ENCODE measurements at places on chromosomes 4 and X.

- DNase-seq: no peak
Observed at GRCh38 chrX:131045726-131046125, 12.4 kb upstream of the ARHGAP36 start.

- no peak for DNase-seq
Observed at GRCh38 chrX:108494406-108495090, 54.9 kb downstream of the COL4A5 start.

DNA sequence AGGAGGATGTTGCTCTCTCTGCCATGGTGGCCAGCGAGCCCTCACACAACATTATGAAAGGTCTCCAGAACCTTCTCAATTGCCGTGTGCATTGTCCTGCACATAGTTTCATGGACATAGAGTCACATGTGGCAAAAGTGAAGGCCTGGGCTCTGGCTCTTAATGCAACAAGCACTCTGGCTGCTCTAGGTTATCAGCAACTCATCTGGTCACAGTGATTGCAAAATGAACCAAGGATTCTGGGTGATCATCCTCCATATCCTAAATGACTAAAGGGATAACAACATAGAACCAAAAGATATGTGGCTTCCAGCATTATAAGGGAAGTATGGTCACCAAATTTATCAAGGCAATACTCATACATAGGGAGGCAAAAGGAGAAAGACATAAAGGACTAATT lies 175.2 kb downstream of the MGST2 start:
- no peak for DNase-seq

GRCh38 chr4:114077610-114078009 lies 98.2 kb upstream of the ARSJ start:
- DNase-seq: no peak

- DNase-seq: no peak
Observed at GRCh38 chr4:20254511-20255250, 3.0 kb downstream of the SLIT2 start.

DNA sequence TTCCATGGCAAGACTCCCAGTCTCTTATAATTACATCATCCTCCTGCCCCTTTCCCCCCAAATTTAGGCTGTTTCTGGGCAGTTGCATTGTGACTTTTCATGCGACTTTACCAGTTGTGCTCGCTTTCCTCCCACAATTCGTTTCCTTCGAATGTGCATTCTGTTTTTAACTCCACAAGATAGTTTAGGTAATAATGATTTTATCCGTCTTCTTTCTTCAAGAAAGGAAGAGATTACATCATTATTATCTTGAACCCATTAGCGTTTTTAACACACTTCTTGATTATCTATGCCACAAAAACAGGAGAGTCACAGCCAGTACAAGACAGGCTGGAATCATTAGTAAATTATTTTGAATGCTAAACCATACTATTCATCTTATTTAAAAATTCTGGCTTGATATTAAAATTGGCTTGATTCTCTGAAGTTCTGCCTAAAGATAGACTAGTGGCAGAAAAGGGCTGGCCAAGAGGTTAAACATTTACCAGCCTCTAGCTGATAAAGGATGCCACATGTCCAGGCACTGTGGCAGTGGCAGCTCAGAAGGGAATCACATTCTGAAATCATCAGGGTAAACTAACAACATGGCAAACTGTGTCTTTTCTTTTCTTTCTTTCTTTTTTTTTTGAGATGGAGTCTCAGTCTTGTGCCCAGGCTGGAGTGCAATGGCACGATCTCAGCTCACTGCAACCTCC lies 19.7 kb upstream of the PLA2G12A start:
- no peak for DNase-seq

GRCh38 chr4:108361446-108361820 lies 192.7 kb upstream of the LEF1 start:
- no peak for DNase-seq

GRCh38 chr4:133996431-133997121 lies 205.0 kb downstream of the PABPC4L start:
- no peak for DNase-seq

- no peak for DNase-seq
Observed at GRCh38 chr4:174423257-174423944, 98.9 kb downstream of the HPGD start.

DNA sequence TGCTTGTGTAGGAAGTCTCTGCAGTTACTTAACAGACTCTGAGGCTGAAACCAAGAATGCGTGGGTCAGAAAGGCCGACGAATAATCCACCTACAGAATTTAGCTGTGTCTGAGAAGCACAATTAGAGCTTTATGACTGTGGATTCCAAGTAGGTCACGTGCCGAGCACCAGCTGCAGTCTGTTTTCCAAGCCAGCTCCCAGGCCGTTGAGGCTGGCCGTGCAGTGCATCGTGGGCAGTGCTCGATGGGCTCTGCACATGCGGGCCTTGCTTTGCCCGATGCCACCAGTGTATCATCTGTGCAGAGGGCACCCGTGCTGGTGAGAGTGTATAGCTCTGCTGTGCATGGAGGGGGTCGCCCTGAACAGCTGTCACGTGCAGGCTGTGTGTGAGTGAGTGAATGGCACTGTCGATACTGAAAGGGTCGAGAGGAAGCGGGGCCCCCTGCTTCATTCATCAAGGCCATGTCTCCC lies 67.5 kb upstream of the CLDN34 start:
- no peak for DNase-seq

- DNase-seq: no peak
Observed at GRCh38 chrX:76407795-76408194, 19.7 kb upstream of the MAGEE1 start.

DNA sequence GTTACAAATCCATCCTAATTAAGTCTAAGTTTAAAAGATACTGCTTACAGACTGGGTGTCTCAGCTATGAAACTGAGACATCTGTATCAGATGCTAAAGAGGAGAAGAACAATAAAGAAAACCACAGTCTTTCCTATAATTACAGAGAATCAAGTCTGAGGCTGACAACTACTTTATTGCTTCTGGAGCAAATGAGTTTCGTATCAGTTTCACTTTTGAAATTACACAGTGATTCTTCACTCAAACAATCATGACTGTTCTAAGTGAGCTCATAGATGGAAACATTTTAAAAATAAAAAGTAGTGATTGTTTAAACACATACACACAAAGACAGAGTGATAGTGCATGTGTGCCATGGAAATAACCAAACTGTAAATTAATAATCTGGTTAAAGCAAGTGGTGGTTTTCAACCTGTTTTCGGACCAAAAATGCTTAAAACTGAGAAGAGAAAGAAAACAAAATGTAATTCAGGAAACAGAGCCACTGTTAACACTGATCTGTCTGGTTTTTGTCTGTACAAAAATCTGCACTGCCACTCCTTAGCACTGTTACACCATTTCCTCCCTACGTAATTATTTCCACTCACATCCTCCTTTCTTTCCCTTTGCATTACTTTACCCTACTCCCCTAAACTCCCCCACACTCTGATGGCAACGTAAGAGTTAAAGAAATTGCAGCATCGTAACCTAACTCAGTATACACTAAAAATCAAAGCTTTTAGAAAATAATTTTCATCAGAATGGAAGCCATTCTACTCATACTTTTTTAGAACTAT lies 12.5 kb downstream of the RFC1 start:
- DNase-seq: no peak

- DNase-seq: no peak
Observed at GRCh38 chr4:164959896-164960295, 17.6 kb downstream of the TRIM61 start.

DNA sequence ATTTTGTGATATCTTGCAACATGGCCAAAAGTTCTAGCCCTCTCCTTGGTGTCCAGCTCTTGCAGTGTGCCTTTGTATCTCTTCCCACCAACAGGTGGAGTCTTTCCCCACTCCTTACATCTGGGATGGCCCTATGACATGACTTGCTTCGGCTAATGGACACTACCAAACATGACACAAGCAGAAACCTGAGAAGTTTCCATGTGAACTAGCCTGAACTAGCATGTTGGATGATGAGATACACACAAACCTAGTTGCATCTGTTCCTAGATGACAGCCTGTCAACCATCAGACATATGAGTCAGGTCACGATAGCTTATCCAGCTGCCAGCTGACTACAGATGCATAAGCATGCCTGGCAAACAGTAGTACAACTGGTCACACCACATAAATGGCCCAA lies 207.5 kb upstream of the FTHL17 start:
- no peak for DNase-seq

DNA sequence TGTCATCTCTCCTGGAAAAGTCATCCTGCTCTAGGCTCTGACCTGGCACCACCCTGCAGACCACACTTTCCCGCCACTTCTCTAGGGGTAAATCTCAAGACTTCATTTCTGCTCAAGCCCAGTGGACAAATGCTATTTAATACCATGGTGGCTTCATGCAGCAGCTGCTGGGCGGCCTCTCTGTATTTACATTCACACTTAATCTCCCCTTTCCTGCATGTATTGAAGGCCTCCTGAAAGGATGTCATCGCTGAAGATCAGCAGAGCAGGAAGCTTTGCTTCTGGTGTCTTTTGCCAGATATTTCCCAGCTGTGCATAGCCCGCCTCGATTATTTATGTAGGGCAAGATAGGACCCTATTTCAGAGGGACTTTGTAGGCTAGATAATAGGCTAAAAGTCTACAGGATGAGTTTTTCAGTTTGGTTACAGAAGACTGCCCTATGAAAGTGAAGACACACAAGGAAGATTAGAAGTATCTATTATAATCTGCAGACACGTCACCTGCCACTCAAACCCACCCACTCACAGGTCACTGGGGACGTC lies 17.2 kb downstream of the PROM1 start:
- DNase-seq: no peak

- no peak for DNase-seq
Observed at GRCh38 chrX:111881715-111882114, 5.7 kb downstream of the TRPC5OS start.

- no peak for DNase-seq
Observed at GRCh38 chr4:125169192-125169591, 145.6 kb upstream of the FAT4 start.

- no peak for DNase-seq
Observed at GRCh38 chr4:82528868-82529267, 32.9 kb downstream of the TMEM150C start.

DNA sequence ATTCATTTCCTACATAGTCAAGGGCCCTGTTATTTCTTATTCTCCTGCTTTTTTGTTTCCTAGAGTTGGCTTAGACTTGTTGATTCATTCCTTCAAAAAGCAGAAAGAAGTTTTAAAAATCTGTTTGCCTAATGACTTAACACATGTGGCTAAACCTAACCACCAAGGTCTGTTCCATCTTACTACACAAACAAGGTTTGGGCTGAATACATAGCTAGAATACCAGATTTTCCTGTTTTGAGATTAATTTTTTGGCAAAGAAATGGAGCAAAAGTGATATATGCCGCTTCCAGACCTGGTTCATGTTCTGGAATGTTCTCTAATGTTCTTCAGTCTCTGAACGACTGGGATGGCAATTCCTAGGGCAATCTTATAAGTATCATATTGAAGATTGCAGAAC lies 7.4 kb upstream of the CAMK2D start:
- no peak for DNase-seq

DNA sequence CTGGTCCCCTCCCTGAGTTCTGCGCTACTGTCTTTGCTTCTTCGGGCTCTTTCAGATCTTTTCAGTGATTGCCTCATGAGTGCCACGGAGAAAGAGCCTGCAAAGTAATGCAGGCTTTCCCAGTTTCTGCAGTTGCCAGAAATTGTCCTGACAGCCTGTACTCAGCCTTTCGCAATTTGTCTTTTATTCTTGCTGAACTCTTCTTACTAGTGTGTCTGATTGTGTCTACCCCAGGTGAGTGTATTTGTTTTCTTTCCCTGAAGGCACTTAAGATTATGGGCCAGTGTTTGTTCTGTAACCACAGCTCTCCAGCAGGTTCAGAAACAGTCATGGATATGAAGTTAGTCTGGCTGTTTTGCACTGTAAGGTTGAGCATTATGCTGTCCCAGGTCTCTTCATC lies 47.1 kb downstream of the FAM193A start:
- DNase-seq: no peak

DNA sequence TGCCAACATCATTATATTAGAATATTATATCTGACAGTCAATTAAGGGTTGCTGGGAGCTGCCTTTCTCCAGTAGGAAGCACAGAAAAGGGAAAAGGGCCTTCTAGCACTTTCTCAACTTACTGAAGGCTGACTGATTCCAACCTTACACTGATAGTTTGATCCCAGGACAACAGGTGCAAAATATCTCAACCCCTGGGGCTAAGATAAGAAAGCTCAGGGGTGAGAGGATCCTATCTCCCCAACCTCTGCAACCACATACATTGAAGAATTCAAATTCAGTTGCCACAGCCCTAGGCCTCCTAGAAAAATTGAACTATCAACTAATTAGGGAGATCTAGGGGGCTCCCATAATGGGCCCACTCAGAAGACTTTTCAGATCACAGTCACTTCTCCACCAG lies 179.1 kb upstream of the GPRIN3 start:
- DNase-seq: no peak

DNA sequence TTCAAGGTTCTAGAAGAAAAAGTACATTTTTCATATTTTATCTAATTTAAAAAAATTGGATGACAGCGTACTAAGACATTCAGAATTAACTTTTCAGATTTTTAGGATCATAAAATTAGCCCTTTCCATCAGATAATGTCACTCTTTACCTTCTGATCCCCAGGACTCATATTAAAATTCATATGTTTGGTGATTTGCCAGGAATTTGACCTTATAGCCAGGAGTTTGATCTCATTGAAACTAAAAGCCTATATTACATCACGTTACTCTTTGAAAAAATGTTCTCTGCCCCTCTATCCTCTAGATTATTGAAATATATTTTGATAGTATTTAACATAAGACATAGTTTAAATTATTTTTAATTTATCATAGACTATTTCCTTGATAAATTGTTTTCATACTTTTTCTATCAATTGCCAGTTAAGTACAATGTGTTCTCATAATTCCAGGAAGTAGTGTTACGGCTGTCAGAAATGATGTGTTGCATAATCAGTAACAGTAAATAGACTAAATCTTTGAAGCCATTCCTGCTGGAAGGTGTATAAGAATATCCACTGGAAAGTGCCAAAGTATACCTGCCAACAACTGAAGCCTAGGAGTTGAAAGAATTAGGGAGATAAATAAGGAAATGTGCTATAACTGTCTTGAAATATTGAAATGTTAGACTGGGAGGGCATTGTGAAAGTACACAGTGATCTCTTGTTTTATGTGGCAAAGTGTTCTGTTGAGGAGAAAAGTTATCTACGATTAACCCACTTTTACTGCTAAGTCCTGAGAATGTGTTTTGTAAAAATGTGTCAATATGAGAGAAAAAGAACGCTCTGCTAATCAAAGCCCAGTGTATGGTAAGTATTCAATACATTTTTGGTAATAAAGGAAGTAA lies 32.9 kb upstream of the PDGFC start:
- no peak for DNase-seq

- DNase-seq: no peak
Observed at GRCh38 chr4:167826281-167826680, 266.1 kb upstream of the ANXA10 start.

- no peak for DNase-seq
Observed at GRCh38 chr4:63986253-63986652, 423.0 kb downstream of the TECRL start.
